ENCODE measurements at places on chromosomes 2 and 18.

GRCh38 chr2:121992700-121993099 is 237.2 kb downstream of the TSN start:
- no peak for DNase-seq

GRCh38 chr2:64548761-64549160 is 24.6 kb downstream of the AFTPH start:
- DNase-seq: no peak

GRCh38 chr2:67255933-67256615 is 141.1 kb upstream of the ETAA1 start:
- no peak for DNase-seq

DNA sequence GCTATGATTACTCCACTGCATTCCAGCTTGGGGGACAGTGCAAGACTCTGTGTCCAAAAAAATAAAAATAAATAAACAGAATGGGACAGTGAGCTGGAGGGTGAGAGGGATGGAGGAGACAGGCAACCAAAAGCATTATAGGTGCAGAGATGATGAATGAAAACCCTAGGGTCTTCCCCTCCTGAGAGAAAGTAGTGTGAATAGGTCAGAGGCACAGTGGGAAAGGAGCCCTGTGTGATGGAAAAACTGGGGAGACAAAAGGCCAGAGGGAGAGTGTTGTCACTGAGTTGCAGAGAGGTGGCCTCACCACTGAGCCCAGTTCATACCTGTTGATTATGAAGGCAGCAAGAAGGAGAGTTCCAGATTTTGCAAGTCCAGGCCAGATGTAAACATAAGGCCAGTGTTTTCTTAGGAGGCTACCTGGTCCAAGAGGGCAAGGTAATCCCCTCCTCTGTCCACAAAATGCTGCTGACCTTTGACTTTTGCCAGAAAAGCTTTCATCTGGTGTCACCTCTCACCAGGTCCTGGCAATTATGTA is 17.6 kb upstream of the AGFG1 start:
- no peak for DNase-seq

GRCh38 chr2:73823416-73823815 is 5.3 kb upstream of the STAMBP start:
- no peak for DNase-seq

DNA sequence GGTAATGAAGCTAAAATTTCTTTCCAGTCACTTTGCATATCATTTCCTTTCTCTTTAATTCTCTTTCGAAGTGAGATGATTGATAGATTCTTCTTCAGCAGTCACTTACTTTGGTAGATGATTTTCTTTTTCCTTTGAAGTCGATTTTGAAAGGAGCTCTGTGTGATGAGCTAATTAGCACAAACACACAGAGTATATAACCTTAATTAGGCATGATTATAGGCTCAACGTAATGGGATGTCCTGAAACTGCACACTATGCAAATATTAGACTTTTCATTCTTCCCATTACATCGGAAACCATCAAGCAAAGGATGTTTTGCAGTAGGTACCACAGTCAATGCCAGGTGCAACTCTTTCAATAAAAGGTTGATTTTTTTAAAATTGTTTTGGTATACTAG is 6.4 kb upstream of the CTLA4 start:
- DNase-seq: no peak

DNA sequence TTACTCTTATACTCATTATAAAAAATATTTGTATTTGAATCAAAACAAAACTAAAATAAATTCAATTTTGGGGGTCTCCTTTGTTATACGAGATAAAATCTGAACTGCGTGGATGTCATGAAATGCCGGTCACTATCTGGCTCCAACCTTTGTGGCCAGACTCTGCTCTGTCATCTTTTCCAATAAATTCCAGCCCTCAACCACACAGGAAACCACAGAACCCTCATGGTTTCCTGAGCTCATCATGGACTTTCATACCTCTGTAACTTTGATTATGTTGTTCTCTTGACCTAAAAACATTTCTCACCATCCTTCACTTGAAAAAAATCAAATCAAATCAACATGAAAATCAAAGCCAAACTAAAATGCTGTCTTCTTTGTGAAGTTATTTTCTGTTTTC is 724.7 kb downstream of the METTL4 start:
- no peak for DNase-seq

GRCh38 chr2:215915441-215915840 is 97.9 kb downstream of the MREG start:
- no peak for DNase-seq

- no peak for DNase-seq
Measured at GRCh38 chr18:49013961-49014604, 63.3 kb upstream of the SMAD7 start.

DNA sequence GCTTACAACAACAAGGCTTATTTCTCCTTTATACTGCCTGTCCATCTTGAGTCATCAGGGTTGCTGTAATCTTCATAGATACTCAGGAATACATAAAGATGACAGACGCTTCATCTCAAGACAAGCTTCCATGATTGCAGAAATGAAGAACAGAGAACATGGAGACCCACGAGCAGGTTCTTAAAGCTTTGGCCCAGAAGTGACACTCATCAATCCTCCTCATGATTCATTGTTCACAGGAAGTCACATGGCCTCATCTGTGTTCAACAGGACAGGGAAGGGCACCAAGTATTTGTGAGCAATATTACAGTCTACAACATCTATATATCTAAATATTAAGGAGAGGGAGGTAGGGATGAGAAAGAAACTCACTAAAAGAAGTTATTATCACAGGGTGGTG is 36.5 kb upstream of the PGAP1 start:
- no peak for DNase-seq

DNA sequence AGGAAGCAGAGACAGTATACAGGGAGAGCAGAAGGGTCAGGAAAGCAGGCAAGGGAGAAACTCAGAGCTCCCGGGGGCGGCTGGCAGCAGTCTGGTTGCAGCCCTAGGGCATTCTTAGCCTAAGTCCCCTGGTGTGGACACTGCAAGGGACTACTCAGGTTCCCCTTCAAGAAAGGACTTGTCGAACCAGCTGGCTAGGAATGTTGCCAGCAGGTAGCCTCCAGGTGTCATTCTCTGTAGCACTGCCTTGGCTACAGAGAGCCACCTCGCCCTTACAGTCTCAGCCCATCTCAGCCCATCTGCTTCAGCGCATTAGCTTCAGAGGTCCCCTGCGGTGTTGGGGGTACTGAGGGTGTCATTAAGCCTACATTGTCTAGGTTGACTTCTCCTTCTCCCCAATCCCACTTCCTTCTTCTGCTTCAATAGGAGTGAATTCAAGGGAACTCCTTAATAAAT is 11.3 kb upstream of the TMSB10 start:
- no peak for DNase-seq

GRCh38 chr2:119644186-119644585 is 34.8 kb upstream of the TMEM177 start:
- no peak for DNase-seq

GRCh38 chr2:10741139-10741538 is 19.7 kb downstream of the ATP6V1C2 start:
- no peak for DNase-seq

DNA sequence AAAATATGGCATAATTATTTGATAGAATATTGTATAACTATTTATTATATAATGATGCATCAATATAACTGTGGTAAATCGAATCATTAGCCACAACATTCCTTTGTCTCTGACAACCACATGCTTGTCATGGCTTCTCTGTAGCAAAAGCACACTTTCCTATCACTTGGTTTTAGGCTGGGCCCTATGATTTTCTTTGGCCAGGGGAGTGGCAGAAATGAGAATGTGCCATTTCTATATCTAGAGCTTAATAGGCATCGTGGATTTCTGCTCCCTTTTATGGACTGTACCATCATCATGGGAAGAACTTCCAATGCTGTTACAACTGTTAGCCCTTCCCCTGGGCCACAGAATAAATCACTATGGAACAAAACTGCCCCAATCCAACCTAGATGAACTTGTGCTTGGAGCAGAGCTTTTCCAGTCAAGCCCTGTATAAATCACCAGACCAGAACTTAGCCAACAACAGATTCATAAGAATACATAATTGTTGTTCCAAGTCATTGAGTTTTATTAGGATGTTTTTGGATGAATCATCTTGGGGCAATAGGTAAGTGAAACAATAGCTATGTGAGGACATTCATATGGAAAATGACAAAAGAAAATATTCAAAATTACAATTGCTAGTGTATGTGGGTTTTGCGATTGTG is 715.8 kb downstream of the ERBB4 start:
- DNase-seq: no peak

- DNase-seq: no peak
Measured at GRCh38 chr2:144517866-144518747, 1.8 kb downstream of the ZEB2 start.

- no peak for DNase-seq
Measured at GRCh38 chr2:137705296-137705695, 259.0 kb upstream of the HNMT start.

DNA sequence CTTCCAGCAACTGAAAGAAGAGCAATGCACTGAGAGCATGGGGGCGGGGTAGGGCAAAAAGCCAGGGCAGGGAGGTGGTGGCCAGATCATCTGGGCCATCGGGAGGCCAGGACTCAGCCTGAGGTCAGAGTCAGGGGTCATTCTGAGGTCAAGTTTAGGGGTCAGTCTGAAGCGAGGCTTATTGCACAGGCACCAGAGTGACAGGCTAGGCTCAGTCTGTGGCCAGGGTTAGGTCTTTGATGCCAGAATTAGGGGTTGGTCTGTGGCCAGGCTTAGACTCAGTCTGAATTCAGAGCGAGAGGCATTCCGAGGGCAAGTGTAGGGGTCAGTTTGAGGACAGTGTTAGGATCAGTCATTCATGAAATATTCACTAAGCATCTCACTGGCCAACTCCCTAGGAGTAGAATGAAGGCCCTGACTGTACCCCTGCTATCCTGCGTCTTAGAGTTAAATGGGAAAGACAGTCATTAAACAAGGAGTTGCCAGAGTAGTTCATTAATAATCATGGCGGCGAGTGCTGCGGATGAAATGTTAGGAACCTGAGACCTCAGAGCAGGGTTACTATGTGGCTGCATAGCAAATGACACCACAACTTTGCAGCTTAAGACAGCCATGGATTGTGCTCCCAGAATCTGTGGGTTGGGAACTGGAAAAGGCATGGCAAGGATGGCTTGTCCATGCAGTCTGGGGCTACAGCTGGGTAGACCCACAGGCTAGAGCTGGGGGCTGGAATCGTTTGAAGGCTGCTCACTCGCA is 198.7 kb downstream of the CYP26B1 start:
- no peak for DNase-seq

DNA sequence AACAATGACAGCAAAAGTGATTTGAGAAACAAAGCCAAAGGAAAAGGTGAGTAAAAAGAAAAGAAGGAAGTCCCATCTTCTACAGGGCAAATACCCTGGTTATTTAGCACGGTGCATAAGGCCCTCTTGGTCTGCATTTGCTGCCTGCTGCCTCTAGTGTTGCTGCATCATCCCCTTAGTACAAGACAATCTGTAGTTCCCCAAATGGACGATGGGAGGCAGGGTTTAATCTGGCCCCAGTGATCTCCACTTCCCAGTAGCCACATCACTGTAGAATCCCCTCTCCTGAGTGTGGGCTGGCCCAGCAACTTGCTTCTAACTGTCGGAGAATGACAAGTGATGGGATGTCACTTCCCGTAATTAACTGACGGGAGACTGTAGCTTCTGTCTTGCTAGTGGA is 85.1 kb downstream of the CTAGE1 start:
- no peak for DNase-seq

- DNase-seq: no peak
Measured at GRCh38 chr18:33495278-33495677, 54.8 kb upstream of the CCDC178 start.

- no peak for DNase-seq
Measured at GRCh38 chr2:219327719-219328118, 4.8 kb downstream of the RESP18 start.

DNA sequence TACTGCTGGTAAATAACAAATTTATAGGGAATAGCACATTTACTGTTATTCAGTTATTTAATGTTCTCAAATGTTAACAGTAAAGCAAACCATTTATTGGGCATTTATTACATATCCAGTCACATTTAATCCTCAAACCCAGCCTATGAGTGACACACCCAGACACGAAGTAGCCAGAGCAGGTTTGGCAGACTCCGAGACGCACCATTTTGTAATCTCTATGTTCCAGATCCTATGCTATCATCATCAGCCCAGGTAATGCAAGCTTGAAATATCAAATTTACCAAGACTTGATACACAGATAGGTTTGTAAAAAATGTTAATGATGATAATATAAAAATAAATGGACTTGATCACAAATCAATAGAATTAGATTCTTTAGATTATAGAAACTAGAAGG is 131.1 kb downstream of the IKZF2 start:
- no peak for DNase-seq

GRCh38 chr2:118268268-118268667 is 180.0 kb downstream of the INSIG2 start:
- no peak for DNase-seq

All from stimulated activated CD4-positive, alpha-beta T cell treated with anti-CD3 and anti-CD28 coated beads, Interleukin-15, amount 100 ng/mL, for 1 hour (primary cell).